Activated CD8-positive, alpha-beta memory T cell treated with anti-CD3 and anti-CD28 coated beads, Interleukin-2, amount 50 U/mL, for 48 hours (primary cell): ENCODE measurements at places on chromosomes 12 and 14.

GRCh38 chr12:38904537-38905479, 583 bp downstream of the CPNE8 start:
- peak; percentile 66 for DNase-seq

GRCh38 chr12:58757422-58757821, 162.9 kb downstream of the LRIG3 start:
- no peak for DNase-seq

- DNase-seq, result no peak
Measured at GRCh38 chr12:3520711-3521110, 29.7 kb downstream of the PRMT8 start.

- DNase-seq, result no peak
Measured at GRCh38 chr12:104966677-104967076, 8.6 kb upstream of the SLC41A2 start.

GRCh38 chr12:18684430-18684829, 53.4 kb downstream of the PLCZ1 start:
- no peak for DNase-seq

GRCh38 chr12:88529531-88530488, 50.5 kb downstream of the KITLG start:
- DNase-seq, result no peak

GRCh38 chr12:56040963-56041551, 661 bp upstream of the RPS26 start:
- DNase-seq, result no peak

DNA sequence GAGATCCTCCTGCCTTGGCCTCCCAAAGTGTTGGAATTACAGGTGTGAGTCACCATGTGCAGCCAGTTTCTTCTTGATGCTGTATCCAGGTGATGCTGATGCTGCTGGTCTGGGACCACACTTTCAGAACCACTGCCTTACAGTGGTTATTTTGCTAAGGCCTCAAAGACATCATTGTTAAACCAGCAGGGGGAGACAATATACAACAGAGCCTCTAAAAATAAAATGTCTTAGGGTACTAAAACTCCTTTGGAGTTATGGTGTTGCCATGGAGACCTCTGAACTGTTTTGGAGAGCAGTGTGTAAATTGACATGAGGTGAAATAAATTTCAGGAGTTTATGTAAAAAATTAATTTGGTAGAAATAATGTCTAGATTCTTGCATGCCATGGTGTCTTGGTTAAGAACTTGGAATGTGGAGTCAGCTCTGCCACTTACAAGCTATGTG, 1.1 kb upstream of the ARG2 start:
- DNase-seq, result peak; percentile 56

- no peak for DNase-seq
Measured at GRCh38 chr14:42732005-42732404, 1125.3 kb downstream of the LRFN5 start.

GRCh38 chr12:67804168-67804567, 155.6 kb downstream of the DYRK2 start:
- DNase-seq, result no peak

- DNase-seq, result no peak
Measured at GRCh38 chr12:27548301-27549199, 24.5 kb downstream of the PPFIBP1 start.
